Activated B cell treated with CpG ODN at 0.5 μM for 24 hours (primary cell): ENCODE measurements at places on chromosomes 3 and 15.

DNA sequence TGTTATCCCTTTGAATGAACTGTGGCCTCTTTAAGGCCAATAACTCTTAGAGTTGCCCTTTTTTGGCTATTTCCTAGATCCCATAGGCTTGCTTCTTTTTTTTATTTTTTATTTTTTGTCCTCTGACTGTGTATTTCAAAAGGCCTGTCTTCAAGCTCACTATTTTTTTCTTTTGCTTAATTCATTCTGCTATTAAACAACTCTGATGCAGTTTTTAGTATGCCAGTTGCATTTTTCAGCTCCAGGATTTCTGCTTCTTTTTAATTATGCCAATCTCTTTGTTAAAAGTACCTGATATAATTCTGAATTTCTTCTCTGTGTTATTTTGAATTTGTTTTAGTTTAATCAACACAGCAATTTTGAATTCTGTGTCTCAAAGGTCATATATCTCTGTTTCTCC is 912.1 kb downstream of the PLOD2 start:
- H3K36me3 ChIP-seq = no peaks in the 10 kb centered on the region
- no peaks in the 10 kb centered on the region for H3K4me1 ChIP-seq
- DNase-seq = no peak
- H3K4me3 ChIP-seq = no peak overlapping the region
- no peaks in the 10 kb centered on the region for H3K27me3 ChIP-seq
- H3K27ac ChIP-seq = no peak overlapping the region

DNA sequence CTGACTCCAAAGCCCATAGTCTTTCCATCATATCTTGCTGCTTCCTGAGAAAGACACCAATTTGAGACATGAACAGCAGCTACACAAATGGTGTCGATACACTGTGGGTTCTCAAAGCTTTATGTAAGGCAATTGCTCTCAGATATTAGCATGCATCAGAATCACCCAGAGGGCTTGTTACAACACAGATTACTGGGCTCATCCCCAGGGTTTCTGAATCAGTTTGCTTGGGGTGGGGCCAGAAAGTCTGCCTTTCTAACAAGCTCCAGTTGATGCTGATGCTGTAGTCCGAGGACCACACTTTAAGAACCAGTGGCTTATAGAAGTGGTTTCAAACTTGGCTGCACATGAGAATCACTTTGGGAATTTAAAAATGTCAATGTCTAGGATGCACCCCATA is 86.5 kb downstream of the SEMA6D start:
- no peaks in the 10 kb centered on the region for H3K36me3 ChIP-seq
- H3K4me3 ChIP-seq = no peak overlapping the region
- H3K27ac ChIP-seq = no peak overlapping the region
- H3K27me3 ChIP-seq = no peaks in the 10 kb centered on the region
- H3K4me1 ChIP-seq = no peaks in the 10 kb centered on the region

DNA sequence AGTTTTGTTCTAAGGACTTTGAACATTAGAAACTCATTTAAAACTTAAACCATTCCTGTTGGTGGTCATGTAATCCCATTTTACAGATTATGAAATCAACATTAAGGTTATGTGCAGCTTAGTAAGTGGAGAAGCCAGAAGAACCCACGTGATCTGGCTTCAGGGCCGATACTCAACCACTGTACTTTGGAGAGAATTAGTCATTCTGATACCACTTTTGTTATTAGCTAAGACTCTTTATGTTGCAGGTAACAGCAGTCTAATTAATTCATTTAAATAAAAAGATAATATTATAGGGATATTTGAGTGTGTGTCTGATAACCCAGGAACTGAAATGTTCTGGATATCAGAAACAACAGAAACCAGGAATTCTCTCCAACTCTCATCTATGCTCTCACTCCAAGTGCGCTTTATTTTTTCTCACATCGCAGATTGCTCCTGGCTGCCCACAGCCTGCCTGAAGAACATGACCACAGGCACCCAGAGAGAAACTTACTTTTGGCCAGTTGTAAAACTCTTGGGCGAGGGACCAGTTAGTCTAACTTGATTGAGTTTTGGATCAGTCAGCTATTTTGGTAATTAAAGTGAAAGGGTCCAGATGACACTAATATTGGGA is 25.2 kb downstream of the UBE2E1 start:
- peaks cover 2% of the 10 kb centered on the region for H3K36me3 ChIP-seq
- peak overlapping the region; percentile 68 for H3K27ac ChIP-seq
- H3K4me3 ChIP-seq = peak overlapping the region; percentile 51
- no peaks in the 10 kb centered on the region for H3K27me3 ChIP-seq
- H3K4me1 ChIP-seq = peaks cover 78% of the 10 kb centered on the region

DNA sequence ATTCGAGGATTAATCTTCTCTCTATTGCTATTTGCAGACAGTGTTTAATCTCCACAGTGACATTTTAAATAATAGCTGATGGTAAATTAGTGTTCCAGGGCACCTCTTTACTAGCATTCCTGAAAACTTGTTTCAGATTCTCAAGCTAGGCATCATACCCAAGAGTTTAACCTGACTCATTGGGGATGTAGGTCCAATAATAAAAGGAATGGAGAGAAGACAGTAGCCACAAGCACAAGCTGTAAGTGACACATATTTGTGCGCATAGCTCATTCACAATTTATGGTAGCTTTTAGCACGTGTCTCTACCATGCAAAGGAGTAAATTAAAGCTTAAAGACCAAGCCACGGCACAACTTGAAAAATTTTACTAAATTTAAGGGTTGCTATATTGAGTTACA is 171.3 kb upstream of the FAM3D start:
- no peaks in the 10 kb centered on the region for H3K27me3 ChIP-seq
- H3K4me1 ChIP-seq = no peaks in the 10 kb centered on the region
- DNase-seq = no peak
- no peak overlapping the region for H3K27ac ChIP-seq
- H3K36me3 ChIP-seq = no peaks in the 10 kb centered on the region

- DNase-seq = no peak
- no peak overlapping the region for H3K27ac ChIP-seq
- no peaks in the 10 kb centered on the region for H3K4me1 ChIP-seq
These were observed 25.5 kb upstream of the HHATL start for GRCh38 chr3:42728056-42728455.
